ENCODE measurements at places on chromosomes 5 and 9.

- DNase-seq: no peak
Observed at GRCh38 chr5:173448856-173449255, 120.6 kb upstream of the STC2 start.

- DNase-seq: peak; percentile 69
Observed at GRCh38 chr5:54905942-54906537, 79.4 kb downstream of the ESM1 start.

DNA sequence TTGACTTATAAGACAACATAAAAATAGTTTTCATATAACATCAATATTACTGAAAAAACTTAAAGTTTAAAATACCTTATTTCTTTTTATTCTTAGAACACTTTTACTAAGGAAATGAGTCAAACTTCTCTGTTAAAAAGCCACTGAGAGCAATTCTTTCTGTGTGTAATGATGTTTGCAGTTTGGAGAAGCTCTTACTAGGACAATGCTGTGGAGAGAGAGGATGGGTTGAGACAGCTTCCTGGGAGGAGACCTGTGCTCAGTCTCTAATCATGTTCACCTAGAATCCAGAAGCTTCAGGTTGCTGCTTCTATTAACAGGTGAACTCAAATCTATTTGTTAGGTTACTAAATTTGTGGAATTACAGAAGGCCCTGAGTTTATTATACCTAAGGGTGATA lies 198.5 kb downstream of the DNAH5 start:
- DNase-seq: no peak

- no peak for DNase-seq
Observed at GRCh38 chr5:77847814-77848290, 71.7 kb upstream of the TBCA start.

DNA sequence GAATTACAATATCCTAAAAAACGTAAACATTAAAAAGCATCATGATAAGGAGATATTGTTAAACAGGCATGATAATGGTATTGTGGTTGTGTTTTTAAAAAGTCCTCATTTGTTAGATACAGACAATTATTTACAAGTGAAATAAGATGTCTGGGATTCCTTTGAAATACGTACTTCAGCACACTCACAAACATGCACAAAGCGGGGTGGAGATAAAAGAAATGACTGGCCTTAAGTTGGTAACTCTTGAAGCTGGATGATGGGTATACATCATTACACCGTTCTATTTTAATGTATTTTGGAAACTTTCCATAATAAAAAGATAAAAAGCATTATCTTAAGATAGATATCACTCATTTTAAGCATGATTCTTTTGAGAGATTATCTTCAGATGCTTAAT lies 1.0 kb downstream of the FAM200C start:
- no peak for DNase-seq

- DNase-seq: no peak
Observed at GRCh38 chr5:80481019-80481893, 6.6 kb upstream of the FAM151B start.

- no peak for DNase-seq
Observed at GRCh38 chr5:22850981-22851380, 2.2 kb downstream of the CDH12 start.

- DNase-seq: no peak
Observed at GRCh38 chr9:96674906-96675538, 19.9 kb upstream of the PRXL2C start.

GRCh38 chr9:131258186-131258585 lies 18.1 kb downstream of the FAM78A start:
- DNase-seq: no peak

DNA sequence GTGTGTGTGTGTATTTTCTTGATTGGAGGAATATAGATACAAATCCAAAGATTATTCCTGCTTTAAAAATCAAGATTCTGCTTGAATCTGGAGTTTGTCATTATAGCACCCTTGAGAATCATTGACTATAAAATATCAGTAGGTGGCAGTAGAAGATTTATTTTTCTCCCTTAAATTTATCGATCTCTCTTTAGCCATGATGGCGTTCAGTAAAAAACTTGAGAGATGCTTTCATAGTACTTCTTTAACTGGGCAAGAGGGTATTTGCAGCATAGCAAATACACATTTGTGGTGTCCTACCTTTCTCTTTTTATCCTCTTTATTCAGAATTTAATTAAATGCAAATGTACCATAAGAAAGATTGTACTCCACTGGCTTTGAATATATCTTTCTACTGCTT lies 307.7 kb downstream of the ADGRV1 start:
- DNase-seq: no peak

DNA sequence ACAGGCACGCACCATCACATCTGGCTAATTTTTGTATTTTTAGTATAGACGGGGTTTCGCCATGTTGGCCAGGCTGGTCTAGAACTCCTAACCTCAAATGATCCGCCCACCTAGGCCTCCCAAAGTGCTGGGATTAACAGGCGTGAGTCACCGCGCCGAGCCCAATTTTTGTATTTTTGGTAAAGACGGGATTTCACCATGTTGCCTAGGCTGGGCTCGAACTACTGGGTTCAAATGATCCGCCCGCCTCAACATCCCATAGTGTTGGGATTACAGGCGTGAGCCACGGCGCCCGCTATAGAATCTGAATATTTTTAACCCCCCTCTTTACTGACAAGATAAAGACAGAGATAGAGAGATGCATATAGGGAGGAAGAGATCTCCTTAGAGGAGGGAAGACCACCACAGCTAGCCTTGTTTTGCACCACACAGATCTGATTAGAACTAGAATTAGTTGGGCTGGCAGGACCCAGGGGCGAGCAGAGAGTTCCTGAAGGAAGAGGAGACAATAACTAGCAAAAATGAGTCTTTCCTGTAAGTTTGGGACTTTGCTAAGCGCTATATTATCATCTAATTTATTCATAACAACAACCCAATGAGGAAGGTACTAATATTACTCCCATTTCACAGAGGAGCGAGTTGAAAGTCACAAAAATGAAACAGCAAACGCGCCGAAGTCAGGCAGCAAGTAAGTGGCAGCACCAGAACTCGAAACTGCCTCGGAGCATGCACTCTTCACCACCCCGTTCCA lies 1.5 kb upstream of the ANKHD1 start:
- DNase-seq: no peak

GRCh38 chr5:135828782-135829127 lies 5.7 kb upstream of the SLC25A48 start:
- DNase-seq: no peak

DNA sequence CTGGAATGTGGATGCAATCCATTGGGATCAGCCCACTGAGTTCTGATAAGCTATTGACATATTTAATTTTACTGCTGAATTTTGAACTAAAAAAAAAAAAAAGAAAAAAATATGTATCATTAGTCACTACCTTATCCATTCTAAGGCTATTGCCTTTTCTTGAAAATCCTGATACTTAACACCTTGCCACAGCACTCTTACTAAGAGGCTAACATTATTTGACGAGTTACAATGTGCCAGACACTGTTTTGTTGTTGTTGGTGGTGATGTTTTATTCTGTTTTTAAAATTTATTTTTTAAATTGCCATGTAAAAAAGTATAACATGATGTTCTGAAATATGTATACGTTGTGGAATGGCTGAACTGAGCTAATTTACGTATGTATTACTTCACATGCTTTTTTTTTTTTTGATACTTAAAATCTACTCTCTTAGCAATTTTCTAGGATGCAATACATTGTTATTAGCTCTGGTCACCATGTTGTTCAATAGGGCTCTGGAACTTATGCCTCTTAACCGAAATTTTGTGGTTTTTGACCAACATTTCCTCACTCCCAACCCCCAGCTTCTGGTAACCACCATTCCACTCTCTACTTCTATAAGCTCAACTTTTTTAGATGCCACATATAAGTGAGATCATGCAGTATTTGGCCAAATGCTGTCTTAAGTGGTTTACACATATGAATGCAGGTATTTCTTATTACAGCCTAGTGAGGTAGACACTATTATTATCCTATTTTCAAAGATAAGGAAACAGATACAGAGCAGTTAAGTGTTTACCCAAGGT lies 134.8 kb upstream of the PCA3 start:
- DNase-seq: no peak

DNA sequence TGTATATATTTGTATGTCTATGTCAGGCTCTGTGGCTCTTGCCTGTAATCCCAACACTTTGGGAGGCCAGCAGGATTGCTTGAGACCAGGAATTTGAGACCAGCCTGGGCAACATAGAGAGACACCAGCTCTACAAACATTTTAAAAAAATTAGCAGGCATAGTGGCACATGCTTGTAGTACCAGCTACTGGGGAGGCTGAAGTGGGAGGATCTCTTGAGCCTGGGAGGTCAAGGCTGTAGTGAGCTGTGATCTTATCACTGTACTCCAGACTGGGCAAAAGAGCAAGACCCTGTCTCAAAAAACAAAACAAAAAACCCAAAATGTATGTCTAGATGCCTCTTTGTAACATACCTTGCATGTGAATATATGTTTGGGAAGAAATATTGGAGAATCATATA lies 15.8 kb downstream of the ARRDC3 start:
- DNase-seq: no peak

- no peak for DNase-seq
Observed at GRCh38 chr5:38515646-38516045, 40.8 kb downstream of the LIFR start.

- DNase-seq: no peak
Observed at GRCh38 chr5:150558088-150558621, 50.2 kb downstream of the NDST1 start.

DNA sequence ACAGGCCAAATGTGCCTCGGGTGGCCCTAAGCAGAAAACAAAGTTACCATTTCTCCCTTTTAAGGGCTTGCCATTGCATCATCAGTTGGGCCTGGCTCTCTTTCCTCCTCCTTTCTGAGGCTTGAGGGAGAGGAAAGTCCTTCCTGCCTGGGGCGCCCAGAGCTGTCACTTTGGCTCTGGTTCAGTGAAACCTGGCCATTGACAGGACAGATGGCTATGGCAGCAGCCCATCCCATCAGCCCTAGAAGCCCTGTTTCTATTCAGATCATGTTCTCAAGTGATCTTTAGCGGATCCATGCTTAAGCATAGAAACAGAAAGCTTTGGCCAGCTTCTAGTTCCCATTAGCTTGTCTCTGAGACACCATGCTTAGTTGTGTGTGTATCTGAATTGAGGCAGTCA lies 293.4 kb downstream of the YTHDC2 start:
- peak; percentile 28 for DNase-seq

DNA sequence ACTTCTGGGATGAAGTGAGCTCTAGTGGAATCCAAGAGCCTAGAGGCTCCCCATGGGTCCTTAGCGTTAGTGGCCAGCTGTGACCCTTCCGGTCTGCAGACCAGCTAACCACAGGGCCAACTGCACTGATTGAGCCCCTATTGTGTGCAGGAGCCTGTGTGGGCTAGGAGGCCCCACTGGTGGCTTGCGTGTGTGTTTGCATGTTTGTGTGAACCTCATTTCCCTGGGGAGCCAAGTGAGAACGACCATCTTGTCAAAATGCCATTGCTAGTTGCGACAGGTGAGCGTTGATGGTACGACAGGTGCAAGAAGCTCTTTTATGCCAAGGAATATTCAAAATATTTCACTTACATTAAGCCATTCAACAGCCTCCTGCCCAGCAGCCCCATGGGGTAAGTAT lies 44.1 kb upstream of the ANKRD33B start:
- DNase-seq: no peak

DNA sequence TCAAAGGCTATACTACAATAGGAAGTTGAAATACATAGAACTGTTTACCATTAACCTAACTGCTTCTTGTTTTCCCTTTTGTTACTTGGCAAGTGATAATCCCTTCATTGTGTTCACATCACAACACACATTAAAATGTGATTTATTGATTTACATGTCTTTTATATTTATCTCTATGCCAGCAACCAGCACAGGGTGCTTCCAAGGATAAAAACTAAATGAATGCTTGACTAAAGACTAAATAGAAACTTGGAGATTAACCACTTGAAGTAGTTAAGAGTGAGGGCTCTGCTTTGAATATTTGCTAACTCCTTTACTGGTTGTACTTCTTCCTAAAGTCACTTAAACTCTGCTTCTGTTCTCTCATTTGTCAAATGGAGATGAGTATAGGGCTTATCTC lies 1730.6 kb downstream of the EFNA5 start:
- DNase-seq: no peak

DNA sequence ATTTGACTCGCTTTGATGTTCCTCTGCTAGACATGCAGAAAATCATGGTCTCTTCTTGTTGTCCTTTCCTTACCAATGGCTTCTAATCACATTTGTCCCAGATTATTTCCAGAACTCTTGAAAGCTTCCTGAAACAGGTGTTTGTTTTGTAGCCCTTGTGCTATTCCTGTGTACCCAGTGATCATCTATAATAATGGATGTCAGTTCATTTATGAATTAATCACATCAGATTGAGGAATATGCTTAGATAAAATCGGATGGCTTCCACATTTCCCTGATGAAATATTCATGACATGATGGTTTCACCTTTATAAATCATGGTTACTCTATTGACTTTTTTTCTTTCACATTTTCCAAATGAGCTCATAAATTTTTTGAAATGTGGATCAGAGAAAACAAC lies 359.0 kb upstream of the DMAC1 start:
- DNase-seq: no peak

- DNase-seq: no peak
Observed at GRCh38 chr5:3604501-3604900, 8.9 kb downstream of the IRX1 start.

DNA sequence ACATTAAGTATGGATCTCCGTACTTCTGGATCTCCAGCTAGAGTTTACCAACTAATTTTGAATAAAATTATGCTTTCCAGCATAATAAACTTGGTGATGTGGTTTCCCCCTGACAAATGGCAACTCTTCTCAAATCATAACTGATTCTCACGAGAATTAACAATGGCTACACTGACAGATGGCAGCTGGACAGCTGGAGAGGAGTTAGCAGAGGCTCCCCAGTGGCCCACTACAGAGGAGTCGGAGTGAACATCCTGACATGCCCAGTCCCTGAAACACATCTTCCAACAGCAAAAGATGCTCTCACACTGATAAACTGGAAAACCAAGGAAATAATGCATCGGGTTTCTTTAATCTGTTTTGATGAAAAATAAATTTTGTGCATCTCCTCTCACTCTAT lies 239.6 kb downstream of the MAN2A1 start:
- DNase-seq: no peak

- DNase-seq: no peak
Observed at GRCh38 chr9:76902395-76902794, 3.5 kb downstream of the PRUNE2 start.

- DNase-seq: no peak
Observed at GRCh38 chr5:143582176-143582575, 178.7 kb upstream of the NR3C1 start.

DNA sequence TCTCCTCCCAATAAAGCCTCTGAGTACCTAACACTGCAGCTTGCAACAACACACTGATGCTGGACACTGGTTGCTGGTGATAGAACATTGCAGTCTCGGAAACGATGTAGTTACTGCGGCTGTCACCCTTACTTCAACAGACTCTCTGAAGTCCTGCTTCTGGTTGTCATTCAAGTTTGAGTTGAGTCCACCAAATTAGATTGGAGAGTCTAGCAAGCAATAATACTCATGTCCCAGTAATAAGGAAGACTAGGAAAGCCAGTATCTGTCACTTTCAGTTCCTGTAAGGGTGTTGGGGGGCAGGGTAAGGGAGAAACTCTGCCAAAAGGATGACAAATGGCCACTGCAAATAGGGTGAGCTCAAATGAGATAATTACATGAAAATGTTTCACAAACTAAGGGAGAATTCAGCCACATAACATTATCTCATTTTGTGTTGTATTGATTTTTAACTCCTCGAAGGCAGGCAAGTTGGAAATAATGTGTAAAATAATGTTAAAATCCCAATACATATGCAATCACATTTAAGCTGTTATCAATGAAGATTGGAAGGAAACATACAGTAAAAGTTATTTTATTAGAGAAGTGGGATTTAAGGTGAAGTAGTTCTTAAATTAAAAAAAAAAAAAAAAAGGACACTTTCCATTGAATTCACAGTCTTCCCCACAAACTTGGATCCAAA lies 849 bp upstream of the IFT74 start:
- DNase-seq: no peak

Data from ovary (tissue), 10 donors.